ENCODE measurements at places on chromosomes 16 and 17. TPM values are rescaled to one million over a fixed set of nuclear protein-coding genes. Genes with fewer than 3 reads are reported as not detected.

The KIF18B gene
- 93.1 TPM for total RNA-seq

The HYDIN gene
- 7.5 TPM for total RNA-seq

The KRTAP1-5 gene
- total RNA-seq: not detected

DNA sequence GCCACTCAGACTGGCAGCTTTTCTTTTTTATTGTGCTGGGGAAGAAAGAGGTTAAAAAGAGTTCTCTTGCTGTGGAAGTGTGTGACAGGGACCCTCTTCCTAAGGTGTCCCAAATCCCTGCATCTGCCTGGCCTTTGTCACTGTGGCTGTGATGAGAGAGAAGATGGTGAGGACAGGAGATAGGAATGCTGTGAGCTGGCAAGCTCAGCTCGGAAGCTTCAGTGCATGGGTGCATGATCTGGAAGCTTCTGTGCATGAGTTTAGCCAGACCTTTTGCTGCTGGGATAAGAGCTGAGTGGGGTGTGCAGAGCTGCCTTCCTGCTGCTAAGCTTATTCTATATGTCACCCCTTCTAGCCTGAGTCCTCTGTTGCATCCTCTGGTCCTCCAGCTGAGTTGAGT, 103.3 kb upstream of the CACNG3 start:
- peaks cover 2% of the 10 kb centered on the region for H3K27me3 ChIP-seq
- H3K27ac ChIP-seq: no peak overlapping the region
- DNase-seq: no peak
- H3K4me3 ChIP-seq: no peak overlapping the region
- no peaks in the 10 kb centered on the region for H3K36me3 ChIP-seq

- no peak overlapping the region for H3K4me3 ChIP-seq
- no peak for DNase-seq
- H3K36me3 ChIP-seq: peaks cover 22% of the 10 kb centered on the region
- H3K27ac ChIP-seq: no peak overlapping the region
- no peaks in the 10 kb centered on the region for H3K27me3 ChIP-seq
Measured at GRCh38 chr17:68807998-68808772, 147.0 kb downstream of the ABCA8 start.

GRCh38 chr16:79914961-79915720, 314.6 kb upstream of the MAF start:
- H3K27me3 ChIP-seq: no peaks in the 10 kb centered on the region
- no peaks in the 10 kb centered on the region for H3K36me3 ChIP-seq
- no peak for DNase-seq

- no peak for DNase-seq
- no peak overlapping the region for H3K27ac ChIP-seq
- H3K36me3 ChIP-seq: no peaks in the 10 kb centered on the region
- H3K4me3 ChIP-seq: no peak overlapping the region
- peaks cover 36% of the 10 kb centered on the region for H3K27me3 ChIP-seq
- no peaks in the 10 kb centered on the region for H3K4me1 ChIP-seq
Measured at GRCh38 chr16:71371237-71371636, 12.7 kb downstream of the CALB2 start.

DNA sequence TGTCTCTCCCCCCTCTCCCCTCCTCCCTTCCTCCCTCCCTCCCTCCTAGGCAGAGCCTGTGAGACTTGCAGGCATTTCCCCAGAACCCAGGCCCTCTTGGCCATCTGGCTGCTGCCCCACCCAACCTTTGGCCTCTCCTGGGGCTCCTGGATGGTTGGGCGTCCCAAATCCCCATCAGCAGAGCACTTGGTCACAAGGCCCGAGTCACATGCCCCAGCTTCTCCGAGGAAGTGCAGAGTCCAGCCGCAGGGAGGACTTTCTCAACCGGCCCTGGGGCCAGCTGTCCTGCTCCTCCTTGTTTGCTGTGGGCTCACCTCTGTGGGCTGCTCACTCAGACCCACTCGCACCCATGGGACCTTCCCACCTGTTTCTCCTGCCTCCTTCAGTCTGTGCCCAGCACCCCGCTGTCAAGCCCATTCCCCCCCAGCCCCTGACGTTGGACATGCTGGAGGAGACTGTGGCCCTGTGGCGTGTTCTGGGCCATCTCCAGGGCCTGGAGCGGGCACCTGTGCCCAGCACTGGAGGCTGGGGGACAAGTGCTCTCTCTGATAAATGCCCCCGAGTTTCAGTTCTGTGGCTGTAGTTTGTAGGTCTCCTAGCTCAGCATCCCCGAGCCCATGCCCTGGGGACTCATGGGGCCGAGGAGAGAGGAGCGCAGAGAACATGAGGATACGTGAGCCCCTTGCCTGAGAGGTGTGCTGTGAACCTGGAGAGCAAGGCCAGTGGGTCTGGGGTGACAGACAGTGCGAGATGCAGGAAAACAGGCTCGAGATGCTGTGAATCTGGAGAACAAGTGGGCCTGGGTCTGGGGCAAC, 42.3 kb upstream of the ZNF750 start:
- no peak overlapping the region for H3K27ac ChIP-seq
- no peak for DNase-seq
- peaks cover 5% of the 10 kb centered on the region for H3K36me3 ChIP-seq
- no peaks in the 10 kb centered on the region for H3K27me3 ChIP-seq
- H3K4me3 ChIP-seq: no peak overlapping the region

DNA sequence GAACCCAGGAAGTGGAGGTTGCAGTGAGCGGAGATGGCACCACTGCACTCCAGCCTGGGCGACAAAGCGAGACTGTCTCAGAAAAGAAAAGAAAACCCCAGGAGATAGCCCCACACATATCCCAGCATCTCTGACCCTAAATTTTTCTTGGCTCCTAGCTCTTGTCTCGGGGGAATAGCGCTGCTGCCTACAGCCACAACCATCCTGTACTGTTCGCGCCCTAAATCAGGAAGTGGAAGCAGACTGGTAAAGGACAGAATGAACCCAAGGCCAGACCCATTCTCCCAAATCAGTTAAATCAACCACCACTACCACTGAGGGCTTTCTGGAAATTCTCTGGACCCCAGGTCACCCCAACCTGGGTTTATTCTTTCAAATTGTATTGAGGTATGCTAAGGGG, 1.7 kb downstream of the CTDNEP1 start:
- H3K27ac ChIP-seq: peak overlapping the region; percentile 75
- no peak for DNase-seq
- peak overlapping the region; percentile 99 for H3K4me3 ChIP-seq
- peaks cover 41% of the 10 kb centered on the region for H3K4me1 ChIP-seq
- peaks cover 3% of the 10 kb centered on the region for H3K27me3 ChIP-seq

DNA sequence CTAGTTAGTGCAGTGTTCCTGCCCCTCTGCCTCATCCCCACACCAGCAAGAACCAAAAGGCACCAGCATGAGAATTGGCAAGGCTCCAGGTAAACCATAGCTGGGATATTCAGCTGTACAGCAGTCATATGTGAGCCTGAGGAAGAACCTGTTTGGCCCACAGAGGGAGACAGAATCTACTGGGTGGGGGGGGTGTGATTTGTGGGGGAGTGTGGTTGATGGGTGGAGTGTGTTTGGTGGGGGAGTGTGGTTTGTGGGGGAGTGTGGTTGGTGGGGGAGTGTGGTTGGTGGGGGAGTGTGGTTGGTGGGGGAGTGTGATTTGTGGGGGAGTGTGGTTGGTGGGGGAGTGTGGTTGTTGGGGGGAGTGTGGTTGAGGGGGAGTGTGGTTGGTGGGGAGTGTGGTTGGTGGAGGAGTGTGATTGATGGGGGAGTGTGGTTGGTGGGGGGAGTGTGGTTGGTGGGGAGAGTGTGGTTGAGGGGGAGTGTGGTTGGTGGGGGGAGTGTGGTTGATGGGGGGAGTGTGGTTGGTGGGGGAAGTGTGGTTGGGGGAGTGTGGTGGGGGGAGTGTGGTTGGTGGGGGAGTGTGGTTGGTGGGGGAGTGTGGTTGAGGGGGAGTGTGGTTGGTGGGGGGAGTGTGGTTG, 19.5 kb downstream of the MINK1 start:
- peaks cover 3% of the 10 kb centered on the region for H3K36me3 ChIP-seq
- no peaks in the 10 kb centered on the region for H3K27me3 ChIP-seq

GRCh38 chr16:10972819-10973464, 28.6 kb downstream of the CLEC16A start:
- no peaks in the 10 kb centered on the region for H3K27me3 ChIP-seq
- H3K36me3 ChIP-seq: no peaks in the 10 kb centered on the region
- DNase-seq: no peak
- no peak overlapping the region for H3K4me3 ChIP-seq

GRCh38 chr16:15494236-15494635, 59.8 kb downstream of the BMERB1 start:
- H3K4me3 ChIP-seq: no peak overlapping the region
- peaks cover 7% of the 10 kb centered on the region for H3K36me3 ChIP-seq
- no peak for DNase-seq
- no peaks in the 10 kb centered on the region for H3K27me3 ChIP-seq
- H3K27ac ChIP-seq: no peak overlapping the region

DNA sequence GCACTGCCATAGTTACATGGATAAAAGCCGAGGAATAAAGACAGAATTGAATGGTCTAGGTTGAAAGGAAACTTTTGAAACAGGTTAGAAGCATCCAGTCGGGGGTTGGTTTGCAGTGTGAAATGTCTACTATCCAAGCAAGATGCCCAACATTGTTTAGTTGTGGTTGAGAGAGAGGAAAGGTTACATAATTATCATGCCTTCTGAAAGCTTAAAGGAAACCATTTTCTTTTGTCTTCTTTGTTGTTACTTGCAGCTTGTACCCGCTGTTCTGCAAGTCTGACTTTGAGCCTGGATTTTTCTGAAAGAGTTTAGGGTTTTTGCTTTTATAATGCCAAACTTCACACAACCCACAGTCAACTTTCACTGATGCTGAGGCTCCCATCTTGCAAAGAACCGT, 167.9 kb downstream of the AXIN2 start:
- H3K36me3 ChIP-seq: no peaks in the 10 kb centered on the region
- H3K27me3 ChIP-seq: no peaks in the 10 kb centered on the region
- H3K4me3 ChIP-seq: no peak overlapping the region
- no peak for DNase-seq
- H3K27ac ChIP-seq: peak overlapping the region; percentile 44
